Activated naive CD4-positive, alpha-beta T cell (primary cell): ENCODE measurements at places on chromosomes 11 and 22.
A peak's percentile ranks its signal among the peaks of the same experiment; 100 is the strongest.

- DNase-seq, result no peak
These were observed 58.3 kb upstream of the C11orf87 start for GRCh38 chr11:109363682-109364081.

GRCh38 chr11:128840783-128841182 is 26.3 kb downstream of the KCNJ1 start:
- DNase-seq, result no peak

GRCh38 chr11:11148596-11148995 is 204.5 kb downstream of the CSNK2A3 start:
- DNase-seq, result no peak

DNA sequence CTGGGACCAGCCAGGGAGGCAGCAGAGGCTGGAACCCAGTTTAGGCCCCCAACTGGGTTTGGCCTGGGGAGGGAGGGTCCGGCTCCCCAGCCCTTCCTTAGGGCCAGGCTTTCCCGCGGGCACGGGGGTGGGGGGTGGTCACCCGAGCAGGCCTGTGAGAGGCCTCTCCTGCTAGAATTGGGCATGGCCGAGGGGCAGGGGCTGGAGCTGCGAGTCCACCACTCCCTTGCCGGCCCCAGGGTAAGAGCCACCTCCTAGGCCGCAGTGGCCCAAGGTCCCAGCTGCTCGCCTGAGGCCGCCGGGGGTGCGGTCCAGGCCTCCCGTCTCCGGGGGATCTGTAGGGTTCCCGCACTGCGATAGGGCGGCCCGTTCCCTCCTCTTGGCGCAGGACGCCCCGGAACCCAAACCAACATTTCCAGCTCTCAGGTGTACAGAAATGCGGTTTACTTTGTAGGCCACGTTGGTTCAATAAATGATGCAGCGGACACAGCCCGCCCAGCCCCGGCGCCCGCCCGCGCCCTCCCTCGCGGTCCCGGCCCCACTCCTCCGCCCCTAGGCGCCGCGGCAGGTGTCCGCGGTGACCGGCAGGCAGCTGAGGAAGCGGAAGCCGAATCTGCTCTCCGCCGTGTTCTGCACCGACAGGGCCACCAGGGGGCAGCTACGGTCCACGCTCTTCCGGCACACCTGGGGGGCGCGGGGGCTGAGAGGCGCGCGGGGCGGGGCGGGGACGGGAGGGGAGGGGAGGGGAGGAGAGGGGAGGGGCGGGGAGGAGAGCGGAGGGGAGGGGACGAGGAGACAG is 5.9 kb downstream of the LMNTD2 start:
- peak; percentile 43 for DNase-seq

DNA sequence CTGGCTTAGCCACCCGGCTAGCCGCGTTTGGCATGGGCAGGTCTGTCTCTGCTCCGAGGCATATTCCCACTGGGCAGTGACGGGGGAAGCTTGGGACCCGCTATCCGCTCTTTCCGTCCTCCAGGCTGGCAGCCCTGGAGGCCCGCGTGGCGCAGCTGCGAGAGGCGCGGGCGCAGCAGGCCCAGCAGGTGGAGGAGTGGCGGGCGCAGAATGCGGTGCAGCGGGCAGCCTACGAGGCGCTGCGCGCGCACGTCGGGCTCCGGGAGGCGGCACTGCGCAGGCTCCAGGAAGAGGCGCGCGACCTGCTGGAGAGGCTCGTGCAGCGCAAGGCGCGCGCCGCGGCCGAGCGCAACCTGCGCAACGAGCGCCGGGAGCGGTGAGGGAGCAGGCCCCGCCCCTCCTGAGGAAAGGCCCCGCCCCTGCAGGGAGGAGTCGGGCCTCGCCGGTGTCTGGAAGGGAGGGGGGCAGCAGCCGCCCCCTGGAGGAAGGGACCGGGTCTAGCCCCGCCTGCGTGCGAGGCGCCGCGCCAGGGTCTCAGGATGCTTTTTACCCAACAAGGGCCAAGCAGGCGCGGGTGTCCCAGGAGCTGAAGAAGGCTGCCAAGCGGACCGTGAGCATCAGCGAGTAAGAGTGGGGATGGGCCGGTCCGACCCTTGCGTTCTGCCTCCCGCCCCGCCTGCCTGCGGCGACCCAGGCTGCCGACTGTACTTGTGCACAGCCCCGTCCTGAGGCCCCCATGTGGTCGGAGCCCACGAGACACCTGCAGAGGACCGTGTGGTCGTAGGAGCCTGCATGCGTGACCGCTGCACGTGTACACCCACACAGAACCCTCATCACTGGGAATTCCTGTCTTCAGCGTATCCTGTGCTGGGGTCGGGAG is 7.9 kb downstream of the ATG16L2 start:
- DNase-seq, result peak; percentile 62

GRCh38 chr11:75320643-75321042 is 30.8 kb downstream of the ARRB1 start:
- DNase-seq, result no peak

DNA sequence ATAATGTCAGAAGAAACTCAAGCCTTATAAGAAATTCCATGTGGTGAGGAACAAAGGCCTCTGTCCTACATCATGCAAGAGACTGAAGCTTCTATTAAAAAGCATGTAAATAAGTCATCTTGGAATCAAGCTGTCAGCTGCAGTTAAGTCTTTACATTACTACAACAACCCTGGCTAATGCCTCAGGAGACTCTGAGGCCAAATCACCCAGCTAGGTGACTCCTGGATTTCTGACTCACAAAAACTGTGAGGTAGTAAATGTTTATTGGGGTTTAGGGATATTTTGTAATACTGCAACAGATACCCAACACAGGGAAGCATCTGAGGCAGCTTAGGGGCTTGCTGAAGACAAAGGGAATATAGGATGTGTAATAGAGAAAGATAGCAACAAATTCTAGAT is 89.6 kb downstream of the C11orf87 start:
- DNase-seq, result no peak

- no peak for DNase-seq
These were observed 7.0 kb downstream of the TP53I11 start for GRCh38 chr11:44943696-44944095.

DNA sequence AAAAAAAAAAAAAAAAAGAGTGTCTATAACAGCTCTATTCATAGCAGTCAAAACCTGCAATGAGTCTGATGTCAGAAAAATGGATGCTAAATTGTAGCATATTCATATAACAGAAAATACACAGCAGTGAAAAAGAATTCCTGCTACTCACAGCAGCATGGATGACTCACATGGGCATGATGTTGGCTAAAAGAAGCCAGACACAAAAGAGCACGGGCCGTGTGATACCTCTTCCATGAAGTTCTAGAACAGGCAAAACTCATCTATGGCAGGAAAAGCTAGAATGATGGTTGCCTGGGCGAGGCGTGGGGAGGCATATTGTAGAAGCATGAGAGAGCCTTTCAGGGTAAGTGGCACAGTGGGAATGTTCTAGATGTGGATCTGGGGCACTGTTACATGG is 18.9 kb downstream of the PLAAT3 start:
- DNase-seq, result no peak
